ENCODE measurements at places on chromosomes 4 and X. TPM values are rescaled to one million over a fixed set of nuclear protein-coding genes. Genes with fewer than 3 reads are reported as not detected.

DNA sequence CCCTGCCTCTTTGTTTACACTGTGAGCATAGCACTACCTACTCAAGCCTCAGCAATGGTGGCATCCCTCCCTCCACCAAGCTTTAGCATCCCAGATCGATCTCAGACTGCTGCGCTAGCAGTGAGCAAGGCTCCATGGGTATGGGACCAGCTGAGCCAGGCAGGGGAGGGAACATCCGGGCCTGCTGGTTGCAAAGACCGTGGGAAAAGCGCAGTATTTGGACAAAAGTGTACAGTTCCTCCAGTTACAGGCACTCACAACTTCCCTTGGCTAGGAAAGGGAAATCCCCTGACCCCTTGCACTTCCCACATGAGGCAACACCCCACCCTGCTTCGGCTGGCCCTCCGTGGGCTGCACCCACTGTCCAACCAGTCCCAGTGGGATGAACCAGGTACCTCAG lies 26.5 kb downstream of the EGF start:
- no peak overlapping the region for H3K27ac ChIP-seq
- no peaks in the 10 kb centered on the region for H3K4me1 ChIP-seq
- no peaks in the 10 kb centered on the region for H3K36me3 ChIP-seq
- peaks cover 6% of the 10 kb centered on the region for H3K27me3 ChIP-seq
- DNase-seq: no peak
- no peak overlapping the region for H3K4me3 ChIP-seq

GRCh38 chrX:78075787-78076389 lies 28.2 kb upstream of the PGK1 start:
- H3K36me3 ChIP-seq: peaks cover 7% of the 10 kb centered on the region
- H3K4me3 ChIP-seq: no peak overlapping the region
- DNase-seq: no peak

DNA sequence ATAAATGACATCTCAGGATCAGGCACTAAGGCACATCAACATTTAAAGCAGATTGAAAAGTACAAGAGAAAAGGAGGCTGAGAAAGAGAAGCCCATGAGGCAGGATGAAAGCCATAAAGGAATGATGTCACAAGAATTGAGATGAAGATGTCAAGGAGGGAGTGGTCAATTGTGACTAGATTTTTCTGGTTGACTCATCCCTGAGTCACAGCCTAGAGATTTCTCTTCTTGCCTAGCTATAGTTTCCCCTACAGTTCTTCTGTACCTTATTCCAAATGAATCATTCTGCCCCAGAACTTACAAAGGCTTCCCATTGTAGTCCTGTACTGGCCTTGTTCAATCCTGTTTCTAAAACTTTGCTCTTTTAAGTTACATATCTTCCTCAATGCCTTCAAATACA lies 3.4 kb upstream of the USP53 start:
- H3K36me3 ChIP-seq: peaks cover 17% of the 10 kb centered on the region
- peak overlapping the region; percentile 90 for H3K27ac ChIP-seq
- DNase-seq: peak; percentile 95
- H3K4me1 ChIP-seq: peaks cover 73% of the 10 kb centered on the region
- H3K27me3 ChIP-seq: peaks cover 2% of the 10 kb centered on the region

HSFX4 gene
- not detected for total RNA-seq

PPEF2 gene
- not detected for total RNA-seq

CT45A10 gene
- total RNA-seq: not detected

LAS1L gene
- total RNA-seq: 28.3 TPM
